Body of pancreas (tissue), 4 donors: ENCODE measurements at places on chromosomes 5 and 9. TPM values are rescaled to one million over a fixed set of nuclear protein-coding genes. Genes with fewer than 3 reads are reported as not detected.
A peak's percentile ranks its signal among the peaks of the same experiment; 100 is the strongest.

PCDHB16 gene
- 2.1 TPM for total RNA-seq

GABRG2 gene
- 1.6 TPM for total RNA-seq

GRCh38 chr9:85858056-85858750 is 82.7 kb upstream of the NAA35 start:
- no peak overlapping the region for H3K27ac ChIP-seq
- H3K27me3 ChIP-seq = no peaks in the 10 kb centered on the region
- H3K4me3 ChIP-seq = no peak overlapping the region
- DNase-seq = no peak
- H3K36me3 ChIP-seq = no peaks in the 10 kb centered on the region
- no peaks in the 10 kb centered on the region for H3K4me1 ChIP-seq

- H3K27me3 ChIP-seq = no peaks in the 10 kb centered on the region
- H3K4me1 ChIP-seq = no peaks in the 10 kb centered on the region
- H3K27ac ChIP-seq = no peak overlapping the region
- no peak for DNase-seq
Measured at GRCh38 chr9:4581861-4582565, 80.1 kb upstream of the PLPP6 start.

DNA sequence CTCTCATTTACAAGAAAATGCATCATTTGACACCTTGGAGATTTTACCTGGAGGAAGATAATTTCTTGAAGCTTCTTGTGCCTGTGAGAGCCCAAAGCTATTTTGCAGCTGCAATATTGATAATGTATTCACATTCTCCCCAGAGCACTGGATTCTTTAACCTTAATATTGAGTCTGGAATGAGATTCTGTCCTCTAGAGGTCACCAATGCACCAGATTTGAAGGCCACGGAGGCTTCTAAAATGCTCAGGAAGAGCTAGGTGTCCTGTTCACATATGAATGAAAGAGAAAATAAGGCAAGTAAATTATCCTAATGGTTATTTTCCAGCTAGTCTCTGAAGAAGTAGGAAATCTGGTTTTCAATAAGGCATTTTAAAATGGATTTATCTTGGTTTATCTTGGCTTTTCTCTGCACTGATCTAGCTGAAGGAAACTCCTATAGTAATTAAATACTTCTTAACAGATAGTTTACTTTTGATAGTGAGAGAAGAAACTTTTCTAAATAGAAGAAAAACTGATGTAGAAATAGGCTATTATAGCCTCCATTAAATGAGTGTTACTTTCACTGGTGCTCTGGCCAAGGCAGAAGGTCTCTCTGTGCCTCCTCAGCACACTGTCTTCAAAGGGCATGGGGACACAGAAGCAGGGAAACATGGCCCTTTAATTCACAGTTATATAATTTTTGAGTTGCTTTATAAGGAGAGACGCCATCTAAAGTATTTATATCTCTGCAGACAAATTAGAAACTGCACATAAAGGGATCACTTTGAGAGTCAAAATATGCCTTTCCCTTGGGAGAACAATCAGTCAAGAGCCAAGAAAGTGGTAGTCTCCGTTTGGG is 297.0 kb upstream of the ACTBL2 start:
- peak; percentile 45 for DNase-seq
- no peak overlapping the region for H3K4me3 ChIP-seq
- H3K36me3 ChIP-seq = no peaks in the 10 kb centered on the region
- H3K27ac ChIP-seq = no peak overlapping the region
- H3K27me3 ChIP-seq = no peaks in the 10 kb centered on the region

GRCh38 chr5:144120661-144121180 is 49.7 kb downstream of the YIPF5 start:
- H3K4me1 ChIP-seq = no peaks in the 10 kb centered on the region
- no peak overlapping the region for H3K27ac ChIP-seq
- DNase-seq = no peak
- H3K27me3 ChIP-seq = no peaks in the 10 kb centered on the region
- H3K36me3 ChIP-seq = no peaks in the 10 kb centered on the region
- no peak overlapping the region for H3K4me3 ChIP-seq

DNA sequence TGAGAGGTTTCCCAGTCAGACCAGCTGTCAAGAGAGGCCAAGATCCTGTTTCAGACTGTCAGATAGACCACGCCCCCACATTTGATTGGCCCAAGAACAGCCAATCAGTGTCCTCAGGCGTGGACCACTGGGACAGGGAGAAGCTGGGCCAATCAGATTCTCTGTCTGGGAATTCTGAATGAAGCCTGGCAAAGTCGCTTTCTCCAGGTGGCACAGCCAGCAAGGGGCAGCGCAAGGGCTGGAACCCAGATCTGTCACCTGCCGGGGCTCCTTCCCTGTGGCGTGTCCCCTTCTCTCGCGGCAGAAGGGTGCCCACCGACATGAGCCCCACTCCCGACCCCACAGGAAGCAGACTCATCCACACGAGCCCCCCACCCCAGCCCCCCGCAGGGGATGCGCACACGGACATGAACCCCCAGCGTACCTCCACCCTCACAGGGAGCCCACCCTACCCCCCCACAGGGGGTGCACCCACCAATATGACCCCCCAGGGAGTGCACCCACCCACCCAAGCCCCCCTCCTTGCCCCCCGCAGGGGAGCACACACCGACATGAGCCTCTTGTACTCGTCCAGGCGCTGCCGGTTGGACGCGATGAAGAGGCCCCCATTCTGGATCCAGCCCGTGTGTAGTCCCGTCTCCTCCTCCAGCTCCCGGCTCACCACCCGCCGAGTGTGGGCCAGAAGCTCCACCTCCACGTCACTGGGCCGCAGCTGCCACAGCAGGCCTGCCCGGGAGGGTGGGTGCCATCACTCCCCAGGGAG is 6.1 kb downstream of the SARDH start:
- no peak overlapping the region for H3K27ac ChIP-seq
- peak; percentile 93 for DNase-seq
- H3K36me3 ChIP-seq = no peaks in the 10 kb centered on the region
- no peaks in the 10 kb centered on the region for H3K27me3 ChIP-seq
- peaks cover 21% of the 10 kb centered on the region for H3K4me1 ChIP-seq

GRCh38 chr9:93321220-93321610 is 130.3 kb upstream of the FAM120A start:
- DNase-seq = no peak
- H3K36me3 ChIP-seq = no peaks in the 10 kb centered on the region
- no peaks in the 10 kb centered on the region for H3K27me3 ChIP-seq
- H3K27ac ChIP-seq = no peak overlapping the region
- no peaks in the 10 kb centered on the region for H3K4me1 ChIP-seq

- H3K27me3 ChIP-seq = no peaks in the 10 kb centered on the region
- no peak overlapping the region for H3K27ac ChIP-seq
- peaks cover 5% of the 10 kb centered on the region for H3K4me1 ChIP-seq
- no peak overlapping the region for H3K4me3 ChIP-seq
- DNase-seq = no peak
- no peaks in the 10 kb centered on the region for H3K36me3 ChIP-seq
Measured at GRCh38 chr9:69317894-69318293, 7.1 kb upstream of the ENTREP1 start.
